ENCODE measurements at places on chromosomes 1 and 21. TPM values are rescaled to one million over a fixed set of nuclear protein-coding genes. Genes with fewer than 3 reads are reported as not detected.

DNA sequence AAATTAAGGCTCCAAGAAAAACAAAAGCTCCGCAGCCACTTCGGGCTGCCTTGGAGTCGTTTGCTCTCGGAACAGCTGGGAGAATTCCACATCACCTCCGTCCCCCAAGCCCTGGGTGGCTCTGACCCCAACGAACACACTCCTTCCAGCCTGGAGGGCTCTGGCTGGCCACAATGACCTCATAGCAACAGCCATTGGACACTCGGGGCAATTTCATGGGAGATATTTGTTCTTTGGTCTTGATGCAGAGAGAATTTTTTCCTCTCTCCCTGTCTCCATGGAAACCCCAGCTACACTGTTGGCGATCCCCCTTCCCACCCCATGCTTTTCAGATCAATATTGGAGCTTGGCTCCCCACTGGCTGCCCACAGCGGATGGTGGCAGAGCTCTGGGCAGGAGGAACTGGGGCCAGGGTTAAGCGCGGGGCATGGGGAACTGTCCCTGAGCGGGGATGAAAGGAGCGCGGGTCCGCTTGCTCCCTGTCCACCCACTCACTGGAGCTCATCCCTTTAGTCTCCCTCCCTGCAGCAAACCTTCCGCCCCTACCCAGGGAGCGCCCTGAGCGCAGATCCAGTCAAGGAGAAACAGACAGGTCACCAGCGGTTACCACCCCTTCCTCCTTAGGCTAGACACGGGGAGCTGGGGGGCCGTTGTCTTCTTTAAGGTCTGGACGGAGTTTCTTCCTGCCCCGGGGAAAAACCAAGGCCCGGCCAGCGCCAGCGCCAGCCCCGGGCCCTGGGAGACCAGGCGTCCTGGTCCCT is 1.2 kb downstream of the WNT4 start:
- DNase-seq, result no peak

- DNase-seq, result peak; percentile 49
Measured at GRCh38 chr21:36320421-36321324, 676 bp downstream of the MORC3 start.

GRCh38 chr1:31617218-31617915 is at the start of gene HCRTR1:
HCRTR1 (plus strand) TSS chr1:31617689; CDS start chr1:31619193, 1,504 bp downstream.
- DNase-seq, result no peak

DNA sequence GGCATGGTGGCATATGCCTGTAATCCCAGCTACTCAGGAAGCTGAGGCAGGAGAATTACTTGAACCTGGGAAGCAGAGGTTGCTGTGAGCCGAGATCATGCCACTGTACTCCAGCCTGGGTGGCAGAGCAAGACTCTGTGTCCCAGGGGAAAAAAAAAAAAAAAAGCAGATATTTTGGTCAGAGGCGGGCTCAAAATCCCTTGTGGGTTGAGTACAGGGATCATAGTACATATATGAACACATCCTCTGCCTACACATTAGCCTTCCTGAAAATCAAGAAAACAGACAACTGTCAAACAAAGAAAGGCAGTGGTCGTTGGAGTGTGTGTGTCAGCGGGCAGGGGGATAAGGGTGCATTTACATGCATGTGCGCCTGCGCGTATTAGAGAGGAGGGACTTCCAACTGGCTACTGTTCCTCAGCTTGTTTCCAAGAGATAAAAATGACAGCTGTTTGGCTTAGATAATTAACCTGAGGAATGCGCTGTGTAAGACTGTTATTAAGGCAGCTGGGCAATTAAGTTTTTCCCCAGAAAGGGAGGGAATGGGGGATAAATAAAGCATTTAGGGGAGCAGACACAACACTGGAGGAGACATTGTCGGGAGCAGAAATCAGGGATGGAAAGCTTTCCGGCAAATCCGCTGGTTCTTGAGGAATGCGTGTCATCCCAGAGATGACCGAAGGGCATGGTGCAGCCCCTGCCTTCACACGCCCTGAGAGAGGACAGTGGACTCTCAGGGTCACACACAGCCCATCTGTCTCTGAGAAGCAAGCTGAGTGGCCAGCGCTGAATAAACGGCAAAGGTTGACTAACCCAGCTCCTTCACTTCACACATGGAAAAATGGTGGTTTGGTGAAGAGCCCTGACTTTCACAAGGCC is 6.4 kb downstream of the LAMB3 start:
- no peak for DNase-seq

Gene GBP1
- 13.0 TPM for polyA plus RNA-seq

Gene CFAP141
- not detected for polyA plus RNA-seq

All from right renal pelvis (tissue), 4 donors.